ENCODE measurements at places on chromosomes 12 and 14. TPM values are rescaled to one million over a fixed set of nuclear protein-coding genes. Genes with fewer than 3 reads are reported as not detected.
A peak's percentile ranks its signal among the peaks of the same experiment; 100 is the strongest.

DNA sequence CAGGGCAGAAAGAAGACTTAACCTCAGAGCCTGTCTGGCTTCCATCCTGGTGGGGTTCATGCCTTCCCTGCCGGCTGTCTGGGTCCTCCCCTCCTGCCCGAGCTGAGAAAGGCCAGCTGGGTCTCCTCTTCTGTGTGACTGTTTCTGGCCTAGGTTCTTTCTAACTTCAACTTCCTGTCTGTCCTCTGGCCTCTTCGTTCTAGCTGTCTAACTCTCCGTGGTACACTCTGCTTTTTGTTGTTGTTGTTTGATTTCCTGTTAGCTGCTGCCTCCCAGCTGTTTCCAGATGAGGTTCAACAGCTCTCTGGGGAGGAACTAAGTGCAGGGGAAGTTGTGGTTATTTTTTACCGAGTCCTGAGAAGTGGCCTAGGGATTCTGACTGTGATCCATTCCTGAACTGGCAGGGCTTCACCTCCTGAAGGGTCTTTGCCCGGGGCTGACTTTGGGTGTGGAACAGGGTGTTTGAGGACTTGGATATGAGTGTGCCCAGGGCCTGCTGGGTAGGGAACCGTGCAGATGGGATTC lies 3.2 kb downstream of the MLXIP start:
- peaks cover 57% of the 10 kb centered on the region for H3K4me1 ChIP-seq
- no peaks in the 10 kb centered on the region for H3K27me3 ChIP-seq
- peaks cover 7% of the 10 kb centered on the region for H3K36me3 ChIP-seq
- no peak for DNase-seq
- H3K4me3 ChIP-seq = peak overlapping the region; percentile 92
- peak overlapping the region; percentile 9 for H3K27ac ChIP-seq

DNA sequence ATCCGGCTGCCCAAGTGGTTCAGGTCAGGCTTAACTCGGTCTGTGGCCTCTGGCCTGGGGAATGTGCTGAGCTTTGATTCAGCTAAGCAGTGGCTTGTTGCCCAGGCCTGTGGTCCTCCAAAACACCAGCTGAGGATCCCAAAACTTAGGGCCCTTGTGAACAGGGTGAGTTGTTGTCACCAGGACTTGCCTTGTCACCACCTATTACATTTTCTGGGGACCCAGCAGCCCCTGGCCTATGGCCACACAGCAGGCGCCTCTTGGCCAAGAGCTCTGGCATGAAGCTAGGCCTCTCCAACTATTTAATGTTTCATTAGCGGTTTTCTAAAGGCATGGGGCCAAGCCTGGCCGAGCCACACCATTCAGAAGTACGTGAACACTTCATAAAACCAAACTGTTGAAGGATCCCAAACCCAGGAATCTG lies 343.7 kb downstream of the CACNA1C start:
- H3K36me3 ChIP-seq = no peaks in the 10 kb centered on the region
- H3K4me1 ChIP-seq = no peaks in the 10 kb centered on the region
- H3K27ac ChIP-seq = no peak overlapping the region

DNA sequence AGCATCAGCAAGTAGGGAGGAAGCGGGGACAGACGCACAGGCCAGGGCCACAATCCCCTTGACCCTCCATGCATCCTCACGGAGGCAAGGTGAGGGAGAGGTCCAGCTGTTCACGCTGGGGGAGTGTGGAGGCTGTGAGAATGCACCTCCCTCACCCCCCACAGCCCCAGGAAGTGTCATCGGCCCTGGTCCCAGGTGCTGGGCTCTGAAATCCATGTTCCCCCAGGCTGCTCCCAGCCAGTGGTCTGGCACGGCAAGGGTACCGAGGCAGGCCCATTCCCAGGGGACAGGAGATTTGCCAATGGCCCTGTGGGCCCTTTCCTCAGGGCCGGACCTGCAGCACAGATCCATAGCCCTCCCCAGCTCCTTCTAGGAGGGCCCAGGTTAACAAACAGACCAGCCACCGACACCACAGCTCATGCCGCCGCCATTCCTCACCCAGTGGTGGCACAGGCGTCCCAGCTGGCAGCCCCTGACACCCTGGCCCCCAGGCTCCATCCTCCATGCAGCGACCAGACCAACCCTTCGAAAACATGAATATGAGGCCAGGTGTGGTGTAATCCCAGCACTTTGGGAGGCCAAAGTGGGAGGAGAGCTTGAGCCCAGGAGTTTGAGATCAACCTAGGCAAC lies 21.9 kb upstream of the EIF5 start:
- no peak for DNase-seq
- H3K4me3 ChIP-seq = no peak overlapping the region
- H3K27ac ChIP-seq = no peak overlapping the region

DNA sequence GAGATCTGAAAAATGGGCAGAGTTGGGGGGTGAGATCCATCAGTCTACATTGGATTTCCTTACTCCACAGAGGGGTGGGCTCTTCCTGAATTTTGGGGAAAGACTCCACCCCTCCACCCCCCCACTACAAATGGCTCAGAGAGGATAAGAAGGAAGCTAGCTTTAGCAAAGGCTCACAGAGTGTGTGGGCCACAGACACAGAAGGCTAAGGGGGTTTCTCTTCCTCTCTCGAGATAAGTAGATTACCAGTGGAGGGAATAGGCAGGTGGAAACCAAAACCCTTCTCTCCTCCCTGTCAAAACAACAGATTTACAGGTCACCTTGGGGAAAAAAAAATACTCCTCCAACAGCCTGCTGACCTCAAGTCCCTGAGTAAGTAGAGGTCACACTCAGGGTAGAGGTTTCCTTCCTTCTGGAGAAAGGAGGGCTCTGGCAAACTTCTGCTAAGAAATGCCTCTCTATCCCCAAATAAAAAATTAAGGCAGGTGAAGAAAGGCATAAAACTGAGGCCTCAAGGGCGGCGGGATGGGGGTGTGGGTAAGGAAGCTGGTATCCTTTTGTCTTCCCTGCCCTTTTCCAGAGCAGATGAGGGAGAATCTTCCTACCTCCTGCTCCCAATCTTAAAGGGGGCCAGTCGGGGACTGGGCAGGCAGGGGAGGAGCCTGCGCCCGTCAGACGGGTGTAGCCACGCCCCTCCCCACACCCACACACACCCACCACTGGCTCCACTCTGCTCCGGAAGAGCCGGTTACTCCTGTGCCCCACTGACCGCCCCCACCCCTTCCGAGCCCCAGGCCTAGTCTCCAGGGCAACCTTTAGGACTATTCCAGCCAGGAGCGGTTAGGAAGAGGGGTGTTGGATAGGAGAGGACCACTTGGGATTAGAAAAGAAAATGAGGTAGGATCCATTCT lies 1.9 kb upstream of the BAZ2A start:
- H3K4me3 ChIP-seq = peak overlapping the region; percentile 100
- H3K4me1 ChIP-seq = peaks cover 85% of the 10 kb centered on the region
- peaks cover 9% of the 10 kb centered on the region for H3K36me3 ChIP-seq
- peak overlapping the region; percentile 73 for H3K27ac ChIP-seq
- H3K27me3 ChIP-seq = no peaks in the 10 kb centered on the region
- peak; percentile 77 for DNase-seq

TEX52 gene
- 0.48 TPM for total RNA-seq

LIN7A gene
- total RNA-seq = not detected

PRH1 gene
- 17.6 TPM for total RNA-seq
